NCI-H2171 treated with DMSO at 0.1 percent for 48 hours (cell line): ENCODE measurements at places on chromosomes 11 and 22.
A peak's percentile ranks its signal among the peaks of the same experiment; 100 is the strongest.

- DNase-seq = no peak
These were observed 27.4 kb upstream of the MYOD1 start for GRCh38 chr11:17691976-17692375.

- no peak for DNase-seq
These were observed 47.6 kb downstream of the ST3GAL4 start for GRCh38 chr11:126403022-126403581.

DNA sequence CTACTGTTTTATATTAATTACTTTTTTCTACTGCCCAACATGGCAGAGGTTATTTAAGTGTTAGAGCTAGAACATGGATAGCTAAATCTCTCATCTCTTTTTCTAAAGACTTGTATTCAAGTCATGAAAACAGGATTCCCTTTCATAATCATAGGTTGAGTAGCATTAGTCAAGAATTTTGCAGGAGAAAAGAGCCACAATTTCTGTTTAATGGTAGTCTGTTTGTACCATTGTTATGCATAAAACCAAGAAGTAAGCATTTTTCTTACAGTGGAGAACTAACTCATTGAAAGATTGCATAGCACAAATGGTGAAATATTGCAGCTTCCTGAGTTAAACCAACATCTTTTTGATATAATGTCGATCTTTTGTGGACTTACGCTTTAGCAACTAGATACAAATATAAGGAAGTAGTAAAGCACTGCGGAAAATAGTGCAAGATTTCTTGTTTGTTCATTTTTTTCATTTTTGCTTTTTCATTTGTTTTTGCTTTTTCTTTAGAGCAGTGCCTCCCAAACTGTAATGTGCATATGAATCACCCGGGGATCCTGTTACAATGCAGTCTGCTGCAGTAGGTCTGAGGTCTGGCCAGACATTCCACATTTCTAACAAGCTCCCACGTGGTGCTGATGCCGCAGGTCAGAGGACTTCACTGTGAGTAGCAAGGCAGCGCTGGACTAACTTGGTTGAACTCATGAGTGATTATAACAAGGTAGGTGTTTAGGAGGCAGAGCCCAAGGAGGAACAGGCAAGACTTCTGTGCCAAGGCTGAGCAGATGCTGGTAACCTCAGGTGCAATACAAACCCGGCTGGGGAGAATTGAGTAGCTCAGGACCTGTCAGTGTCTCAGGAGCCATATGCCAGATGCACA is 4.6 kb downstream of the ETS1 start:
- DNase-seq = peak; percentile 2

DNA sequence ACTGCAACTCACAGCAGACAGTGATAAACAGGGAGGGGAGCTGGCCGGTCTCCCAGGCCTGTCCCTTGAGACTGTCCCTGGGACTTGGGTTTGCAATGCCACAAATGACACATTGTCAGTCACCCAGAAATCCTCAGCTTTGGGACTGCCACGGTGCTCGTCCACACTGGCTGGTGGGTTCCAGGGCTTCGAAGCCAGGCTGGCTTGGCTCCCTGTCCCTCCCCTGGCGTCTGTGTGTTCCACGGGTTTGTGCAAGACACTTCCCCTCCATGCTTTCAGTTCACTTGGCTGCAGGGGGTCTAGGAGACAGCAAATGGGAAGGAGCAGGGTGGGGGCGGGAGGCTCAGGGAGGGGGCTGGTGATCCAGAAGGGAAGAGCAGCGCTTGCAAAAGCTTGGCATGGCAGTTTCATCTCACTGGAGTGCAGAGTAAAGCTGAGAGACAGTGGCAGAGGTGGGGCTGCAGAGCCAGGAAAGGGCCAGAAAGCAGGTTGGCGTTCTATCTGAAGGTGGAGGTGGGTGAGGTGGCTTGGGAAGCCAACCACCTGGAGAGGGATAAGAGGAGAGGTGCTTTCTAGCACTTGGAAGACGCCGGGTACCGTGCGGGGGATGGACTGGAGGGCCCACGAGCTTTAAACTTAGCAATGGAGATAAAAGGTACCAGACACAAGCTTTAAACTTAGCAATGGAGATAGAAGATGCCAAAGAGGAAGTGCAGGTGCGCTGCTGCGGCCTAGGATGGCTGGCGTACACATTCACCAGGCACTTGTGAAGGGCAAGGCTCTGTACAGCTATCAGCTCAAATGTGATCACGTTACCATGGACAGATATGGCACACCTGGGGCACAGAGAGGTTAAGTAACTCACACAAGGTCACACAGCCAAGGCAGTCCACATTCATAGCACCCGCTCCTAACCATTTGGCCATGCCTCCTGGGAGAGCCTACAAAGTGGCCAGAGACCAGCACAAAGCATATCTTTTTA is 86.4 kb upstream of the SHISAL1 start:
- DNase-seq = no peak

- no peak for DNase-seq
These were observed 49.7 kb upstream of the MYEOV start for GRCh38 chr11:69244266-69244665.

- no peak for DNase-seq
These were observed 35.3 kb downstream of the BCR start for GRCh38 chr22:23215294-23216241.

DNA sequence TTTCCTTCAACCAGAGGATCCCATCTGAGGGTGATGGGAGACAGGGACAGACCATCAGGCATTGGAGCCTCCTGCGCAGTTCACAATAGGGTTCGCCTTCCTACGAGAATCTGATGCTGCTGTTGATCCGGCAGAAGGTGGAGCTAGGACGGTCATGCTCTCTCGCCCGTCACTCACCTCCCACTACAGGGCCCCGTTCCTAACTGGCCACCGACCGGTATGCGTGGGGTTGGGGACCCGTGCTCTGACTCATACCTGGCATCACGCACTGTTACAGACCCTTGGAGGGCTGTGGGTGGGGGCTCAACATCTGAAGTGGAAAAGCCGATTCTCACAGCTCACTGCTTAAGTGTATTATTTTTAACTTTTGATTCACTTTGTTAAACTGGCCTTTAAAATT is 402.3 kb downstream of the BRD1 start:
- DNase-seq = no peak

DNA sequence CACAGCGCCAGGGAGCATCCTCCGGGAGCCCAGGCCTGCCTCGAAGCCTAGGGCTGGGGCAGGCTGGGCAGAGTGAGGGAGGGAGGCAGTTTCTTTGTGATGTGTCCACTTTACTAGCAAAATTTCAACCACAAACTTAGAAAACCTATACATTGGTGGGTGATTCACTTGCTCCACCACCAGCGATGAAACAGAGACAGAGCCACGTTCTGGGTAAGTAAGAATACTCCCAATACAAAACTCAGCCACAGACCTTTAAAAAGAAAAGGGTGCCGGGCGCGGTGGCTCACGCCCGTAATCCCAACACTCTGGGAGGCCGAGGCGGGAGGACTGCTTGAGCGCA is 22.3 kb downstream of the CDKN1C start:
- DNase-seq = no peak

DNA sequence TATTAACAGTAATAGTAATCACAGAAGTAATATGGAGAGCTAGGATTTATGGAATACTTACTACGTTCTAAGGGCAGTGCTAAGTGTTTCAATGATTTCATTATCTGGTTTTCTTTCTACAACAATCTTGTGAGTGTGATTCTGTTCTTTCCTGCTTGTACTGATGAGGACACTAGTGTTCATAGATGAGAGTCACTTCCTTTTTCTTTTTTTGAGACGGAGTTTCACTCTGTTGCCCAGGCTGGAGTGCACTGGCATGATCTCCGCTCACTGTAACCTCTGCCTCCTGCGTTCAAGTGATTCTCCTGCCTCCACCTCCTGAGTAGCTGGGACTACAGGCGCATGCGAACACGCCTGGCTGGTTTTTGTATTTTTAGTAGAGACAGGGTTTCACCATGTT is 81.4 kb downstream of the DBX1 start:
- DNase-seq = no peak

GRCh38 chr11:19779740-19780139 is 67.1 kb downstream of the NAV2 start:
- no peak for DNase-seq

DNA sequence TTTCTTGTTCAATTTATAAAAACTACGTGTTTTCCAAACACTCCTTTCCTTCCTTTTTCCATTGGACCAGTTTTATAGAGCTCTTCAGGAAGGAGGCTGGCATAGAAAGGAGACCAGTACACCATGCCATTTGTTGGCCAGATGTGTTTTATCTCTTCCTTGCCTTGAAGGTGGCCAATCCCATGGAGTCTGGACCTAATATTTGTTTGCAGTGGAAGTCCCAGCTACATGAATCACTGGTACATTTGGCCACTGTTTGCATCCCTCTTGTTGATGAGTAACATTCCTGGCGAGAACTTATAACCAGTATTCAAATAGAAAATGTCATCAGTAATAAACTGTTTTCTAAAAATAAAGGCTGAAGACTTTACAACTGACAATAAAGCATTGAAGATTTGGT is 110.2 kb downstream of the ANO3 start:
- no peak for DNase-seq

DNA sequence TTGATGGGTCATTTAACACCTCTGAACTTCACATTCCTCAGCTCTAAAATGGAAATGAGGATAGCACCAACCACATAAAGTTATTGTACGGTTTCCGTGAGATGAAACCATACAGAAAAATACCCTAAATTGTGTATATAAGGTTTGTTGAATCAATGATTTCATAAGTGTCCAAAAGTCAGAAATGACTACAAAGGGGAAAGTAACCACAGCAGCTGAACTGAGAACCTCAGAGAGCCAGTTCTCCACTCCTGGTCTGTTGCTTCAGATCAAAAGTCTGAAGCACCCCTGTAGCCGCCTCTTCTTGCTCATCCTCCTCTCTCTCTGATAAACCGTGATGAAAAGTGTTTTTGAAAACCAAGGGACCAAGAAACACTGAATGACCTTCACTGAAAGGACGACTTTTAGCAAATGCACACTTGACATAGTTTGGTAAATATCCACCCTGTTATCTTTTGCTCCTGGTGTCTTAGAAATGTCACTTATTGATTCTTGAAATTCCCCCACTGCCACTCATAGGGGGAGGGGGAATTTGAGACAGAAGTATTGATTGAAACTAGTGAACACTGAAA is 194.5 kb downstream of the NAV2 start:
- no peak for DNase-seq

DNA sequence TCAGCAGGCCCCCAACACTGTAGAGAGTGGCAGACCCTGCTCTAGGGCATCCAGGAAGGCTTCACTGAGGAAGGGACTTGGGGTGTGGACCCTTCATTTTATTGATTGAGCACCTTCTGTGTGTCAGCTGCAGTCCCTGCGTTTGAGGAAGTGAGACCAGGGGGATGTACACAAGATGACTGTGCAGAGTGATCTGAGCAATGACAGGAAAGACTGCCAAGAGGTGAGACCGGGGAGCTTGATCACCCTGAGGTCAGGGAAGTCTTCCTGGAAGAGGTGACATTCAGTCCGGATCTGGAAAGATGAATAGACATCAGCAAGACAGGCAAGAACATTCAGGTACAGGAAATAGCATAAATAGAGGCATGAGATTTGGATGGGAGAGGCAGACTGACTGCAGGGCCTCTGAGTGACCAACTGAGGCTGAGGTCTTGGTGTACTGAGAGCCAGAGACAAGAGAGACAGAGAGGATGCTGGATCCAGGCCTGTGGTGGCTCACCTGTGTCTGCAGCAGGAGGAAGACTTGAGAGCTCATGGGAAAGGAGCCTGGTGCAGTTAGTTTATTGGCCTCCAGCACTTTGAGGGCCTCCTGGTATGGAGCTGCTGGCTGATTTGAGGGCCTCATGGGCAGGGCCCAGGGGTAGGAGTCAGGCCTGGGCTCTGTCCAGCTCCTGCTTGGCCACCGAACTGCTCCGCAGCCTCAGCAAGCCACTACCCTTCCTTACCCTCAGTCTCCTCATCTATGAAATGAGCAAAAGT is 5.2 kb downstream of the DGAT2 start:
- no peak for DNase-seq

GRCh38 chr11:120391292-120391691 is 55.1 kb downstream of the ARHGEF12 start:
- no peak for DNase-seq

DNA sequence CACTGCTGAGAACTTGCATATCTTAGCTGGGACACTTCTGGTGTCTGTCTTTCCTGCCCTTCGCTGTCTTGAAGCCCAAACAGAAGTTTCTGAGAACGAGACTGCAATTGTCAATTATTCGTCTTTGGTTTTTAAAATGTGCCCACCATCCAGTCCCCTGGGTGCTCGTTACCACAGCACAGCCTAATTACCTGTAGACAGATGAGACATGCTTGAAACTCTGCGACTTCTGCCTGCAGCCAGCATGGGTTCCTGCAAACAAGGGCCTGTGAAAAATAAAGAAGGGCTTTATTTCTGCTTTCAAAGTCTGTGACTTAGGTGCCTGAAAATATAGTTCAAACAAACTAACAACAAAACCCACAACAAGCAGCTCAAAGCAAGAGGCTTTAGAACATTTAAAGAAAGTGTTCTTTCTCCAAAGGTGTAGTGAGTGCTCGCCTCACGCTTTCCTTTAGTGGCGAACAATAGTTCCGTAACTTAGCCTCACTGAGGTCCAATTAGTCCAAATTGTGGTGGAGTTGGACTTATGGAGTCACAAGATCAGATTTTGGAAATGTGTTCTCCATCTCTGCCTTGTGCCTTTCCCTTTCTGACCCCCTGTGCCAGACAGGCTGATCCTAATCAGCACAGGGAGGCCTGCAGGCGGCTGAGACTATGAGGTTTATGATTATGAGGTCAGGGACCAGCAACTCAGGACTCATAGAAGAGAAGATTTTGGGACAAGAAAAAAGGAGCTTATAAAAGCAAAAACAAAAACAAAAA is 20.4 kb upstream of the GRAMD1B start:
- DNase-seq = peak; percentile 41

DNA sequence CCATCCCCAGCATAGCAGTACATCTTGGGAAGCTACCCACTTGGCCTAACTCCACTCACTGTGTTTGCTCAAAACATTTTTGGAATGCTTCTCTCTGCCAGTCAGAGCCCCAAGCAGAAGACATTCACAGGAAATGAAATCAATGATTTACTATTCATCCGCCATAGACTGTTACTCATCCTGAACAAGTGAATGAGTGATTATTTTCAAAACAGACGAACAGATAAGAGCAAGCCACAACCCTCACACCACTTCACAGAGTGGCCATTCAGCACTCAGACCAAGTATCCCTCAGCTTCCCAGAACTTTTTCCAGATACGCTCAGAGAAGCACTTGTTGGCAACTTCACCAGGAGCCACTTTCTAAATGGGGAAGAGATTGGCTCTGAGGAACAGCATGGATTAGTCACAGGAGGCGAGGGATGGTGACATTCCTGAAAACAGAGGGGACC is 13.0 kb upstream of the UBASH3B start:
- no peak for DNase-seq

GRCh38 chr11:70650075-70650909 is 252.0 kb downstream of the CTTN start:
- no peak for DNase-seq

DNA sequence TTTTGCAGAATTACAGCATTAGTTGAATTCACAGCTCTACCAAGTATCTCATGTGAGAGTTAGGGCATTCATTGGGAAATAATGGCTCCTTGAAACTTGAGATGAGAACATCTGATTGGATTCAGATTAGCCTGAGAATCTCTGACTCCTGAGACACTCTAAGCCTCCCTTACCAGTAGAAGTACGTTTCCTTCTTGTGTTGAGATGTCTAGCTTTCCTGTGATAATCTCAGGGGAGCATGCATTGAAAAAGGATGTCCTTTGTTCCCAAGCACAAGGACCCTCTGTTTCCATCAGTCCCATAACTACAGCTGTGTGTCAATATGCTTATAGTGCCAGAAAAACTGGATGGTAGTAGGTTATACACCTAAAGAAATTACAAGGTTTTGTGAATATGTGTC is 35.2 kb upstream of the RDX start:
- DNase-seq = peak; percentile 43
